Psoas muscle (tissue), 8 donors: ENCODE measurements at places on chromosomes 12 and 14. TPM values are rescaled to one million over a fixed set of nuclear protein-coding genes. Genes with fewer than 3 reads are reported as not detected.
A peak's percentile ranks its signal among the peaks of the same experiment; 100 is the strongest.

DNA sequence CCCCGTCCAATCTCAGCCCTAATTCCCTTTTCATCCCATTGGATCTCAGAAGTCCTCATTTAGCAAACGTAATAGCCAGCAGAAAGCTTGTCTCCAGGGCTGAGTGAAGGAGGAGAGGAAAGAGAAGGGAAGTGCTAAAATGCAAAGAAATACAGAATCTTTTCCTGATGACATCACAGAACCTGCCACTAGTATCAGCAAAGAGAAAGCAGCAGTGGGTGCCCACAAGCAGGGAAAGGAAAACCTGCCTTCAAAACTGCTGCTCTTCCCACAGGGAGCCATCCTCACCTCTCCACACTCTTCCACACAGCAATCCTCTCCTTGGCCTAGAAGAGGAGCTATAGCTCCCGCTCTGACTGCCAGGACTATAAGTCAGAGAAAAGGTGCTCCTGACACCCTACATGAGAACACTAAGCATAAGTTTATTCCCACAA lies 11.3 kb downstream of the MED13L start:
- DNase-seq, result no peak

- no peak for DNase-seq
These were observed 396.8 kb downstream of the NUAK1 start for GRCh38 chr12:105741786-105742566.

GRCh38 chr12:83958997-83959396 lies 953.6 kb downstream of the SLC6A15 start:
- no peak for DNase-seq

Gene PRR4
- 1.0 TPM for total RNA-seq

Gene NELL2
- total RNA-seq, result 0.17 TPM

DNA sequence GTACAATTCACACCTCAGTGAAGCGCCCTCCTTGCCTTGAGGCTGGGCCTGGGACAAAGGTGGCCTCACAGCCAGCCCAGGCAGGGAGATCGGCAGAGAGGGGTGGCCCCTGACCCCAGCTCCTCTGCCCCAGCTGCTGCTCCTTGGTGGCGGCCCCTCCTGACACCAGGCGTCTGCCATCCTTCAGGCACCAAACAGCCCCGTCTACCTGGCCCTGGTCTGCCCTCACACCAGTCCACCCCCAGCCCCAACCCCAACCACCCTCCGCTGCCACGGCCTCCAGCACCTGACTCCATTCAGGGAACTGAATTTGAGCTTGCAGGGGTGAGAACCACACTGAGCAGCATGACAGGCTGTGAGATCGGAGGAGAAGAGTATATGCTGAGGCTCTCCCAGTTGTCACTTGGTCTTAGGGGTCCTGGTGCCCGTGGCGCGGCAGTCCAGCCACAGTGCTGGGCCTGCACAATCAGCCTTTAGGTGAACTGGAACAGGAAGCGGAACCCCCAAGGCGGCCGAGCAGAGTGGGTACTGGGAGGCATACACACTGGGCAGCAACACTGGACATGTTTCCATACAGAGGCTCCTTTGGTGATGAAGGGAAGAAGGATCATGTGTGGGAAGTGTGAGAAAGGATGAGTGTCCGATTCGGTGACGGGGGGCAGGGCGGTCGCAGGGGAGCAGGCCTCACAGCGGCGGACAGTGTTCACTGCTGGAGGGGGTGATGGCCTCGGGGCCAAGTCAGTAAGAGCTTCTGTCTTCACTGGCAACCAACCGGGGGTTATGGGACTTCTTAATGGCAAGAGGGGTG lies 18.7 kb downstream of the ZFYVE21 start:
- DNase-seq, result peak; percentile 41

Gene IFNG-AS1
- total RNA-seq, result not detected

Gene GARIN6
- total RNA-seq, result not detected

DNA sequence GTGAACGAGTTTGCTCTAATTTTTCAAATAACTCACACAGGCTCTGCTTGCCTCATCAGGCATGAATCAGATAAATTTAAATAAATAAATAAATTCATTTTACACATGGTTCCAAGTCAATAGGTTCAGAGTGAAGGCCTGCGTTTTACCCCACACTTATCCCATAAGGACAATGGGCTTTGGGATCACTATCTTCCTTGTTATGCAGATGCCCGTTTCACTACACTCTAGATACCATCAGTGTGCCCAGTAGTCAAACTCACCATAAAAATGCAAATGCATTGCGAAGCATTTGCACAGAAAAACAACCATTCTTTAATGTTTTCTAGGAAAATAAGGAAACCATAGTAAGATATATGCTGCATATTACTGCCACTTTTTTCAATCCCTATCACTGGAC lies 155.9 kb upstream of the CCDC196 start:
- DNase-seq, result no peak

GRCh38 chr12:25960961-25961360 lies 2.5 kb downstream of the RASSF8 start:
- no peak for DNase-seq

GRCh38 chr14:99951085-99951484 lies 114.1 kb upstream of the EVL start:
- no peak for DNase-seq

DNA sequence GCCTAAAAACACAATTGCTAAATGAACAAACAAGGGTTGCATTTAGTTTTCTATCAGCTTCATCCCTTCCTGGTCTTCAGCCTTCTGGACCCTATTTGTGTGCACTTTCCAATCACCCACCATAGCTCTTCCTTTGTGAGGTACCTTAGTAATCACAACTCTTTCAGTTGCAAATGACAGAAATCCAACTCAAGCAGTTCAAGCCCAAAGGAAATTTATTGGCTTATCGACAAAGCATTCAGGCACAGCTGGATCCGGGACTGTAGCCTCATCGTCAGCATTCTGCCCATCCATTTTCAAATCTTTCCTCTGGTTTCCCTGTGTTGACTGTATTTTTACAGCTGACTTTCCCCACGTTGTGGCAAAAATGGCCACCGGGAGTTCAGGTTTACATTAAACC lies 148.6 kb upstream of the VASH1 start:
- no peak for DNase-seq

- no peak for DNase-seq
These were observed 29.0 kb downstream of the PPFIBP1 start for GRCh38 chr12:27552886-27553560.

Gene RNASE7
- total RNA-seq, result 0.22 TPM

GRCh38 chr12:123041042-123041531 lies 60.6 kb downstream of the ARL6IP4 start:
- no peak for DNase-seq

- DNase-seq, result no peak
These were observed 9.1 kb downstream of the NFATC4 start for GRCh38 chr14:24377126-24377525.

DNA sequence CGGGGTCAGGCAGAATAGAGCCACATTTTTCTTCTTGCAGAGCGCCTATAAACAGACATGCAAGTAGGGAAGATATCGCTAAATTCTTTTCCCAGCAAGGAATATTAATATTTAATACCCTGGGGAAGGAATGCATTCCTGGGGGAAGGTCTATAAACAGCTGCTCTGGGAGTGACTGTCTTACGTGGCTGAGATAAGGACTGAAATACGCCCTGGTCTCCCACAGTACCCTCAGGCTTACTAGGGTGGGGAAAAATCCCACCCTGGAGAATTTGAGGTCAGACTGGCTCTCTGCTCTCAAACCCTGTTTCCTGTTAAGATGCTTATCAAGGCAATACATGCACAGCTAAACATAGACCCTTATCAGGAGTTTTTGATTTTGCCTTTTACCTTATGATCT lies 262.3 kb downstream of the CEP128 start:
- no peak for DNase-seq

Gene CLEC4C
- not detected for total RNA-seq

Gene LLPH
- total RNA-seq, result 19.9 TPM

DNA sequence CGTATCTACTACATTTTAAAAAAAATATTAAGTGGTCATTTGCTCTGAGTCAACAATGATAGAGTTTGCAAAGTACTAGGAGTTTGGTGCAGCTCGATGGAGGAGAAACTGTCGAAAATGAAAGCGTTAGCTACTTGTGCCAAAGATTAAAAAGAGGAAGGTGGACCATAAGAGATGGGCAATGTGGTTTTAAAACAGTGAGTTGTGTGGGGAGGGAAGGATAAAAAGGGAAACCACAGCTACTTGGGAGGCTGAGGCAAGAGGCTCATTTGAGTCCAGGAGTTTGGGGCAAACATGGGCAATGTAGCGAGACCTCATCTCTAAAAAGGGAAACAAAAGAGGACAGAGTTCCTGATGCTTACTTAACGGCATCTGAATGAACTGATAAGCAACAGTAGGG lies 18.2 kb upstream of the STRAP start:
- DNase-seq, result no peak

Gene IKZF4
- total RNA-seq, result 8.2 TPM

DNA sequence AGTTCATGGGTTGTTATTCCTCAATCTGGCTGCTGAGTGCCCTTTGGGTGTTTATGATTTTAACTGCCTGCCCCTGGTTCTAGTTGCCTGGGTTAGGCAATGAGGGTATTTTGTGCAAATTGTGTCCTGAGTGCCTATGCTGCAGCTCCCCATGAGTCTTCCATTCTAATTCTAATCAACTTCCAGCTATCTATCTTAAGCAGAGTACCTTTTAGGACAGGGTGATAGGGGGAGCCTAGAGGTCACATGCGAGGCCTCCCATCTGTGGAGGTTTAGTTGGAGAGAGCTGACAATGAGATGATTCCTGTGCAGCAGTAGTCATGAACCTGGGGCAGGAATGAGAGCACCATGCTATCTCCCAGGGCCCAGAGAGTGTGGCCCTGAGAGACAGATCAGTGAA lies 225.9 kb upstream of the PLEKHG7 start:
- no peak for DNase-seq

Gene SCN8A
- 0.44 TPM for total RNA-seq

Gene SLC16A7
- total RNA-seq, result 5.0 TPM

DNA sequence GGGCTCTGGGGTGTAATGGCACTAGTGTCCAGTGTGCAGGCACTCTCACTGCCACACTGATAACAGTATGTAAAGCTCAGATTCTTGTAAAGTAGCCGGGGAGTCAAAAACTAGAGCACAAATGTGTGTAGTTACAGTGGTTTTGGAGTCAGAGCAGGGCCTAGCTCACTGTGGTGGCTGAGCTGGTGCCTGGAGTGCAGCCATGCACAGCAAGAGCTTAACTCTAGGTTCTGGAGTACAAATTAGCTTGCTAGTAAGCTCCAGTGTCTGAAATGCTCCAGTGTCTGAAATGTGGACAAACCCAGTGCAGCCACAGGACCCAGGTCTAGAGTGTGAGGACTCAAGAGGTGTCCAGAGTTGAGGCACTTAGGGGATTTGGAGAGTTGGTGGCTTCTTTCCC lies 149.2 kb downstream of the MSRB3 start:
- DNase-seq, result no peak

DNA sequence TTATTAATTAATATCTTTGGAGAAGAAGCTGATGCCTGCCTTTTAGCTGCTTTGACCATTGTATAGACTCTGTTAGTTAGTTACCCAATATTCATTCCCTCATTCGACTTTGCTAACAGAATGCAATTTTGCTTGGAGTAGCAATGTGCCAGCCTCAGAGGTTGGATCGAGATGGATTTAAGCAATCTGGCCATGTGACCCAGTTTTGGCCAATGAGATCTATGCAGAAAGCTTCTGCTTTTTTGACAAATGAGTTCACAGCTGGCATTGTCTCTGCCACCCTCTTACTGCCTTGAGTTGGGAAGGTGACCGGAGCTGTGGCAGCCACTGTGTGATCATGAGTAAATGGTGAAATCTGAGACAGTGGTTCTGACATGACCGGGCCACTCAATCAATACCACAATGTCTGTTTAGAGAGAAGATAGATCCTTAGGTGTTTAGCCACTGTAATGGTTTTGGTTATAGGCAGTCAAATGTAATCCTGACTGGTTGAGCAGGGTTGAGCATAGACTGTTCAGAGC lies 74.9 kb upstream of the MED13L start:
- DNase-seq, result no peak

- peak; percentile 39 for DNase-seq
These were observed 5.6 kb upstream of the FBRSL1 start for GRCh38 chr12:132484183-132484890.

Gene BEGAIN
- 0.13 TPM for total RNA-seq

Gene P3H3
- total RNA-seq, result 4.2 TPM

Gene RPL41
- total RNA-seq, result 2,098 TPM

DNA sequence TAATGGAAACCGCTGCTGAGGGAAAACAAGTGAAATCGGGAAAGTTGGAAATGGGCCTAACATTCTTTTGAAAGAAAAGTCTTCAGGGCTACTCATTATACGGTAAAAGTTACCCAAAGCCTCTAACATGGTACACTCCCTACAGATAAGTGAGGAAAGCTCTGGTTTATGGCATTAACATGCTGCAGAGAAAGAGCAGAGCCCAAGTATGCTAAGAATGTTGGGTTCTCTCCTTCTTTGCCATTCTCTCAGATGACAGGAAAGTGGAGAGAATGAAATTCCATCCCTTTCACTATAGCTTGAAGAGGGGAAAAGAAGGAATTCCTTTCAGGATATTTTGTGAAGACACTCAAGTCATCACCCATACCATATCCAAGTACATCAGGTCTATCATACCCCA lies 348.0 kb downstream of the SEC23A start:
- DNase-seq, result no peak

- DNase-seq, result peak; percentile 17
These were observed 84.8 kb downstream of the PTPN11 start for GRCh38 chr12:112503512-112503911.

- DNase-seq, result peak; percentile 88
These were observed 2.1 kb downstream of the DDN start for GRCh38 chr12:48996794-48997718.

Gene DDX11
- total RNA-seq, result 19.2 TPM

Gene POTEM
- not detected for total RNA-seq

DNA sequence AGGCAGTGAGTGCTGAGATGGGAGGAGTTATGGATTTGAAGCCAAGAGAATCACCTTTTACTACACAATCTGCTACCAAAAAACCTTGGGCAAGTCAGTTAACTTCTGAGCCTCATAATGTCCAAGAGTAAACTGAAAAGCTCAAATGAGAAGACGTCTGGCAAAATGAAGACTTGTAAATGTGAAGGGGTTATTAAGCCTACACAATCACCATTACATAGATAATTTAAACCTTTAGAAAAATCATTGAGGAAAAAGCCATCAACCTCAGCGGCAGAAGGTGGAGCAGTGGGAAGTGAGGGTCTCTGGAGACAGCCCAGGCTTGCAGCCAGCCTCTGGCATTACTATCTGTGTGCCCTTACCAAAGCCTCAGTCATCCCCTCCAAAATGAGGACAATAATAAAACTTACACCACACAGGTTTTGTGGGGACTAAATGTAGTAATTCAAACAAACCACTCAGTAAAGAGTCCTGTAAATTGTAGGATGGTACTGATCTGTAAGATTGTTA lies 50.5 kb upstream of the CCDC175 start:
- no peak for DNase-seq

- peak; percentile 83 for DNase-seq
These were observed 1318.4 kb downstream of the TMEM121 start for GRCh38 chr14:106844608-106845285.

DNA sequence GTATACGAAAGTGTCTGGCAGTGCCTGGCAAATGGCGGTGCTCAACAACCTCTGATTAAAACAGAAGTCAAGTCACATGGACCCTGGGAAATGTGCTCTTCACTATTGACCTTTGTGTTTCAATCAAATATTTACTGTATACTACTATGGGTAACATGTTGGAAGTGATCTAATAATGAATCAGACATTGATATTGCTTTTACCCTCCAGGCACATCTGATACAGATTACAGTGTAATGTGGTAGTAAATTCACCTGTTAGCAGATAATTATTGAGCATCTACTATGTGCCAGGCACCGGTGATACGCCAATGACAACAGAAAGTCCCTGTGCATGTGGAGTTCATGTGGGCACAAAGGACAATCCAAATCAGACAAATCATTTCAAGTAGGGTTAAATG lies 63.1 kb downstream of the STON2 start:
- no peak for DNase-seq
